ENCODE measurements at places on chromosomes 11 and 22.

DNA sequence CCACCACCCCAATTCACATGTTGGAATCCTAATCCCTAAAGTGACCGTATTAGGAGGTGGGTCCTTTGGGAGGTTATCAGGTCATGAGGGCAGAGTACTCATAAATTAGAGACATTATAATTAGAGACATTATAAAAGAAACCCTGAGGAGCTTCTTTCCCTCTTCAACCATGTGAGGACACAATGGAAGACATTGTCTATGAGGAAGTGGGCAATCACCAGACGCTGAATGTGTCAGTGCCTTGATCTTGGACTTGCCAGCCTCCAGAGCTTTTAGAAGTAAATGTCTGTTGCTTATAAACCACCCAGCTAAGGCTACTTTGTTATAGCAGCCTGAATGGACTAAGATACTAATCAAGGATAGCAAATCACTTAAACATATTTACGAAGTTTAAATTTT, 14.8 kb downstream of the GAB2 start:
- DNase-seq, result no peak

DNA sequence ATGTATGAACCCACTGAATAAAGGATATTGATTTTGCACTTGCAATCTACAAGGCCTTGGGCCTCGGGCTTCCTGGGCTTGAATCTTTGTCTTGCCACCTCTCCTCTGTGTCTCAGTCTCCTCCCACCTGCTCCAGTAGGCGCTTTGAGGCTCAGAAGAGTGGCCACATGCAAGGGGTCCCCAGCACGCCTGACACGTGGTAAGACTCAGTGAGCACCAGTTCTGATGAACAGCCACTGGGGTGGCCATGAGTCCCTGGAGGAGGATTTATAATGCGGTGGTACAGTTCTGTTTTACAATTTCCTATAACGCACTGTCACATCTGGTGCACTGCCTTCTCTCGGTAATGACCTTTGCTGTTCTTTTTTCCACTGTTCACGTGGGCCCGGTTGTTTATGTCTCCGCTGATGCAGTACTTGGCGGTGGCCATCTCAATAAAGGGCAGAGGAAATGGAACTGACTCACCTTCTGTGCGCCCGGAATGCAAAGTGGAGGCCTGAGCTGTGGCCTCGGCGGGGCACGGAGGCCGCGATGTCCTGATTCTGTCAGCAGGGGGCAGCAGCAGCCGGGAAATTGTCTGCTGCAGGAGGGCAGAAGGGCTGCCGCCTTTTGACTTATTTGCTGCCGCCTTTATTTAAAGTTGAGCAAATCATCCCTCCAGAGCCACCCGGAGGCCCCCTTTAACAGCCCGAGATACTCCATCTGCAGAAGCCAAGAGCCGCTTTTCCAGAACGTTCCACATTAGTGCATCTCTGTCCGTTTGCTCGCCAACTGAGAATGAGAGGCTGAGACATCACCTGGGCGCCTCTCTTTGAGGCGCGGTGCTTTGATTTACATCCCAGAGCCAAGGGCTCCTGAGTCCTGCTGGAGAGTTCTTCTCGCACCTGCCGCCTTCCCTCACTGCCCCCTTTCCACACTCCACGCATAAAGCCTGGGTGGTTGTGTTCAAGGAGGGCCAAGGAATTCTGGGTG, 6.0 kb upstream of the IFT27 start:
- peak; percentile 77 for DNase-seq

DNA sequence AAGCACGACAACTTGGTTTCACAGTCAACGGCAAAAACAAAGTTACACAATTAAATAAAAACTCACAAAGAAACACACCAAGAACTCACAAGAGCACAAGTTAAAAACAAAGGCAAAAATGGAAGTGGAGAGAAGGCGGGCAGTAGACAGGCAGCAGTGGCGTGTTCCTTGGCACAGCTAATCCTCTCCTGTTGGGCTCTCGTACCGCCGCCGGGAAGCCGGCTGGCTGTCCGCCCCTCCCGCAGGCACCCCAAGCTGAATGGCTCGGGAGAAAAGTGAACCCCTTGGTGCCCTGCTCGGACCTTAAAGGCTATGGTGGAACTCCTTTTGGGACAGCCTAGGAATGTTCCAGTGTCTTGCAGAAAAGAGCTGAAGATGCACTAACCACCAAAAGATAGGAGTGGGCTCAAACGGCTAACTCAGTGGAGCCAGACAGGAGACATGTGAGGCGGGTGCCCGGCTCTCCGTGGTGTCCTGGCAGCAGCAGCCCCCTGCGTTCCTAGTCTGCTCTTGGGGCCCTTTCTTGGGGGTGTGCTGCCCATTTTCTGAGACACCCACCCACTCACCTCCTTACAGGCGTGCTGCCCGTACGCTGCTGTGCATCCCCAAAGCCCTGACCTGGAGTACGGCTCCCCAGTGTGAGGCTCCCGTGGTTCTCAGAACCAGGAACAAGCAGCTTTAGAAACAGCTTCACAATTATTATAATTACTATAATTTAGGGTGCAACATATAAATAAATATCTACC, 86.1 kb upstream of the BID start:
- no peak for DNase-seq

DNA sequence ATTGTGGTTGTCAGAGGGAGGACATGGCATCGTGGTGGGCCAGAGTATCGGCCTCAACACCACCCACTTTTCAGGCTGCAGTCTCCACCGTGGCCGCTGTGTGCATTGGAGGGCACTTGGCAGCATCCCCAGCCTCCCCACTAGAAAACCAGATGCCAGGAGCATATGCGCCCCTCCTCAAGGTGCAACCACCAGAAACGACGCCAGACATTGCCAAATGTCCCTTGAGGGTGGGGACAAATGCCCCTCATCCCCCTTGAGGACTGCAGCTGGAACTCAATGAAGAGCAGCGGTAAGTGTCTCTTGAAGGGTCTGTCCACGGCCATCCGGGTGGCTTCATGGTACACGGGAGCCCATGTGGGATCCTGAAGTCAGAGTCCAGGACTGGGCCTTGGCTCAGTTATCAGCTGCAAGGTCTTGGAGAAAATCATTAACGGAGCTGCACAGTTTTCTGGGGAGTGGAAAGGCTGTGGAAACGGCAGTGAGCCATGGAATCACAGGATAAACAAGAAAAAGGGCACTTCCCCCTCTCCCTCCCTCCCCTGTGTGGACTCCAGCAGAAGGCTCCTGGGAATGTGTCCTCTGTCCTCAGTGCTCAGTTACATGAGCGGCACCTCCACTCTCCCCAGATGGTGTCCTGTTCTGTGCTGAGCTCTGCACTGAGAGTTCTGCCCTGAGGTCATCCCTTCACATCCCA, 324.4 kb upstream of the B3GAT1 start:
- no peak for DNase-seq

DNA sequence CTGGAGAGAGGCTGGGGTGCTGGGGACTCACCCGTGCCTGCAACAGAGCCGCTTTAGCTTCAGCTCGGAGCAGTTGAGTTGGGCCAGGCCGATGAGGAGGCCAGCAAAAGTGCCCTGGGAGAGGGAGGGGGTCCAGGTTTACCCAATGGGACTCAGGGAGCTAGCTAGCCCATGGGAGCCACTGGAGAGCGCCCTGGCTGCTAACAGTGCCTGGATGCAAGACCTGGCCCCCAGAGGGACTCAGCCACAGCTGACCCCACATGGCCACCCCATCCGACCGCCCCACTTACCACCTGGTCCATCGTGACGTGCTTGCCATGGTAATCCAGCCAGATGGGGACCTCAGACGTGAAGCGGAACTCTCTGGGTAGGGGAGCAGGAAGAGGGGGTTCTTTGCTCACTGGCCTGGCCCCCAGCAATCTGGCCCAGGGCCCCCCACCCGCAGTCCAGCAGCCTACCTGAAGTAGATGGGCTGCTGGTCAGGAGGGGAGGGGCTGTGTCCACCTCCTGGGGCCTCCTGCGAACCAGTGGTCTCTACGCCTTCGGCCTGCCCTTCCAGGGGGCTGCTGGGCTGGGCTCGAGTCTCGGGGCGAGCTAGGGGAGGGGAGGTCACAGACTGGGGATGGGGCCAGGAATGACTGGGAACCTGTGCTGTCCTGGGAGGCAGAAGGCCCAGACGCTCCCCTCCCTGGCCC, 19.1 kb upstream of the EHD1 start:
- no peak for DNase-seq

GRCh38 chr11:8531312-8531711, 62.7 kb downstream of the STK33 start:
- DNase-seq, result no peak

DNA sequence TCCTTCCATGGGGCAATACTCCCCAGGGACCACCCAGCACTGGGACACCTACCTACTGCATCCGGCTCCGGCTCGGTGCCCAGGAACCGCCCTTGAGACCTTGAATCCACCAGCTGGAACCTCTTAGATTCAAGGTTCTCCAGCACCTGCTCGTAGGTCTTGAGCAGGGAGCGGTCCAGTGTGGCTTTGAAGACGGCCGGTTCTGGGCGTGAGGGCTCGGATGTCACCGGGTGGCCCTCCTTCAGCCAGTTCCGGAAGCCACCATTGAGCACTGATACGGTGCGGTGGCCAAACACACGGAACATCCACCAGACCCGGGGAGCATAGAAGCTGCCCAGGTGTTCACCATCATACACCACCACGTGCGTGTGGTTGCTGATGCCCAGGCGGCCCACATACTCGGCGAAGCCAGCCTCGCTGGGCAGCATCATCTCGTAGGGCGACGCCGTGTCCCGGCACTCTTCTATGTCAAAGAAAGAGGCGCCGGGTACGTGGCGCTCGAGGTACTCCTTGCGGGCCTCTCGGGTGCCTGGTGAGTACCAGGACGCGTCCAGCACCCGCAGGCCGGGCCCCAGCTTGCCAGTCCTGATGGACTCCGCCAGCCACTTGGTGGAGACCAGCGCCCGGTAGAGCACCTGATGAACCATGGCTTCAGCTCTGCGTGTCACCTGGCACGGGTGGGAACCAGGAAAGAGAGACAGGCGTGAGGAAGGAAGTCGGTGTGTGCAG, 997 bp downstream of the TST start:
- DNase-seq, result no peak

DNA sequence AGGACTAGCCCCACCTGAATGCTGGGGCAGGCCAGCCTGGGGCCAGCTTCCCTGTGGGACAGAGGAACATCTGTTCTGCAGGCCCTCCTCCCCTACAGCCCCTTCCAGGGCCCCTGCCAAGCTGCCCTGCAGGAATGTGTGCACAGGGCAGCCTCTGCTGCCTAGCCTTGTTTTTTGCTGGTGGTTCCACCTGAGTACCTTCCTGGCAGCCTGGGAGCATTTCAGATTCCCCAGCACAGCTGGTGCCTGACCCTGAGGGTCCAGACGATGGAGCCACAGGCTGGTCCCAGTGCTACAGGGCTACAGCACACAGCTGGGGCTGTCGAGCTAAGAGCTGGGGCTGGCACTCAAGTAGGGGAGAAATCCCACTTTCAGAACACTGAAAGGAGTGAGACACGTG, 22.3 kb upstream of the GPR83 start:
- DNase-seq, result peak; percentile 2

DNA sequence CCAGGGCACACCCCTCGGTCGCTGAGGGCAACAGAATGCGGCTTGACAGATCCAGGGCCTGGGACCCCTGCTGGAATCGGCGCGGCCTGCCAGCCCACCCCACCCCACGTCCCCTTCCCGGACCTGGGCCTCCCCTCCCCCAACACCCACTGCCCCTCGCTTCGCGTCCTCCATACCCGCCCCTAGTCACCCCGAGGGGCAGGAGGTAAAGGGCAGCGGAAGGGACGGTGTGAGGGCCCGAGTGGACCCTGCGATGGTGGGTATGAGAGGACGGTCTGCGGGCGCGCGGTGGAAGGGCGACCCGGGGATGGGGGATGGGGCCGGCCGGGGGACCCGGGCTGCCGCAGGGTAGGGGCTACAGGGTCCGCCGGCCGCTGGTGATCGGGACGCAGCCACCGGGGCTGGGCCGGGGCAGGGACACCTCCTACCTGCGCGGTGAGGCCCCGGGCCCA, 311 bp downstream of the APBB1 start:
- no peak for DNase-seq

DNA sequence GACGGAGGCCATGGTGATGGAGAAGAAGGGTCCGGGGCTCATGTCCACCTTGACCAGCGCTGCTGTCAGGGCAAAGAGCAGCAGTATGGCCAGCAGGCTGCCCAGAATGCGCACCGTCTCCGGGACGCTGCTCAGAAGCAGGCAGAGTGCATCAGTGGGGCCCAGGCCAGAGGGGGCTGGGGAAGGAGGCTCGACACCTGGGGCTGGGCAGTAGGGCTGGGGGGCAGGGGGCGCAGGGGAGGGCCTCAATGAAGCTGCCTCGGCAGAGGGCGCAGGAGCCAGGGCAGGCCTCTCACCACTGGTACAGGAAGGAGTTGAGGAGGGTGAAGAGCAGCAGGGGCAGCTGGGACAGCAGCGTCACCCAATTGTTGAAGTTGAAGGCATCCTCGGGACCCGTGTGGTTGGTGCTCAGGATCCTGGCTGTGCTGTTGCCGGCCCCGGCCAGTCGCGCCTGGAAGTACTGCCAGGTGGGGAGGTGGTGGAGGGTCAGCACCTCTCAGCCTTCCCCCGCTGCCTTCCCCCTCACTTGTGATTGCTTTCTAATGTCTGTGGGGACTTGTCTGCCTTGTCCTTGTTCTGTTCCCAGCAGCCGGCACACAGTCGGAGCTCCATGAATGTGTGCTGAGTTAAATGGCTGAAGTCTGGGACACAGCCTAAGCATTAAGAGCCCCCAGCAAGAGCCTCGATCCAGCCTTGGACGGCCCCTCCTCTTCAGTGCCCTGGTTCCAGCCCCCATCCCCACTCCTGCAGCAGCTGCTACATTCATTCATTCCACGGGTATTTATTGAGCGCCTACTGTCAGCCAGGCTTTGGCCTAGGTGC, 2.3 kb downstream of the SLC29A2 start:
- DNase-seq, result no peak

- DNase-seq, result no peak
Measured at GRCh38 chr11:56905442-56905841, 83.3 kb upstream of the OR5AK2 start.

DNA sequence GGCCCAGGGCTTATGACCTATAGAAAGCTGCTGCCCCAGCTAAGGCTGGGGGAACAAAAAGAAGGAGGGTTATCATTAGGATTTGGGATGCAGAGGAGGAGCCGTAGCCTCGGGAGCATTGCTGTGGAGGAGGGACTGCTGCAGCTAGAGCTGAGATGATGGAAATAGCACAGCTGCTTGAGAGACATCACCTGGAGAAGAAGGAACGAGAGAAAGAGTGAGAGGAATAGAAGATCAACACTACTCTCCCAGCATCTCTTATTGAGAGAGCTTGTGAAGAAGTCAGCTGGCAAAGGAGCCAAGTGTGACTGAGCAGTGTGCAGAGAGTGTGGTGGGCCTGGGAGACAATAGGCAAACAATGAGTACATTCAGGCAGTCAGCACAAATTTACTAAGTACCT, 100.7 kb upstream of the PLET1 start:
- DNase-seq, result no peak

Measured in ACHN (cell line).